ENCODE measurements at places on chromosomes 13 and 19.

- DNase-seq, result peak; percentile 95
These were observed at the start of gene SUPT5H for GRCh38 chr19:39445196-39446111. Gene SUPT5H, plus strand, starts transcription at chr19:39445582. Its CDS starts 309 bp downstream, at chr19:39445891.

DNA sequence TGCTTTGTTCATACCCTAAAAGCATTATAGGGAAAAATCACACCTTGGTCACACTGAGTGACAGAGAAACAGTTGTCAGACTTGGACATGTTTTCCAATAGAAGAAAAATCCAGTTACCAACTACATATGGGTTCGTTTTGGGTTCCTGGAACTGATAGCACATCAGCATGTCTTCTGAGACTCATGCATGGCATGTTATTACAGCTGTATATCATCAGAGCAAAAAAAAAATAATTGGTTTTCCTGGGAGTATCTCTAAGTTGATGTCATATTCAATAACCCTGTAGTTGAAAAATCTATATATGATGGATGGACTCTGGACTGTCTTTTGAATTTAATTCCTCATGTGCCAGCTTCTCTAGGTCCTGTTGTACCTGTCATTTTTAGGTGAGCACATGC lies 211.6 kb downstream of the DNAJC15 start:
- DNase-seq, result no peak

DNA sequence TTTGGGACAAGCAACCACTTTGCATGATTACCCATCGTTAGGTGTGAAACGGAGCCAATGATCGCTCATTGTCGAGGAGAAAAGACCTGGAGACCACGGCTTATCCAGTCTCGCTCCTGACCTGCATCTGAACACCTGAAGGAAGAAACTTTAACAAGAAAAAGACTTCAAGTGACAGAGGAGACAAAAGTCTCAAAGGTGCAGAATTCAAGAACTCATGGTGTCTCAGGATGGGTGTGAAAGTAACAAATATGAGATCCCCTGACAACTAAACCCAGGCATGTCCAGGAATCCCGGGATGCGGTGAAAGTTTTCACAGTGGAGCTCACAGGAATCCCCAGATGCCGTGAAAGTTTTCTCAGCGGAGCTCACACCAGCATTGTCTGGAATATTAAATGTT lies 6.3 kb upstream of the ATP11A start:
- DNase-seq, result no peak

DNA sequence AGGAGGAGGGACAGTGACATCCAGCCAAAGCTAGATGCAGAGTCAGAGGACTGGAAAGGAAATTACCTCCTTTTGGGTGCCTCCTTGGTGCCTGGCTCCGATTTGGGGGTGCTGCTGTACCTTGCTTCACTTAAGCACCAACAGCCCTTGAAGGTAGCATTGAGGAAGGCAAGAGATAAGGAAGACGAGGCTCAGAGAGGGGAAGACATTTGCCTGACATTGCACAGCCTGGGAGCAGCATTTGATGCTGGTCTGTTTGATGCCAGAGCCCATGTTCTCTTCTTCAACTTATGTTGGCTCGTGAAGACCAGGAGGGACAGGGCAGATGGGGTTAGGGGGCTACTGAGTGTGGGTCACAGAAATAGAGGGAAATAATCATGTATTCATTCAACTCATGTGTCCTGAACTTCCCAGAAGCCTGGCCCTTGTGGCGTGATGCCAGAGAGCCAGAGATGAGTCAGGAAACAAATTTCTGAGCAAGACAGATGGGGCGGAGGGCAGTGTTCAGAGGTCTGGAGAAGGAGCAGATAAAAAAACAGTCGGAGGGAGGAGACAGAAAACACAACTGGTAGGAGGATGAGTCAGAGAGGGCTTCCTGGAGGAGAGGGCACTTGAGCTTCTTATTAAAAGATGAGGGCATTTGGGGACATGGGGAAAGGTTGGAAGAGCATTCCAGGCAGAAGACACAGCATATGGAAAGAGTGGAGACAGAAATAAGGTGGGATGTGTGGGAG lies 3.0 kb upstream of the C19orf81 start:
- no peak for DNase-seq

DNA sequence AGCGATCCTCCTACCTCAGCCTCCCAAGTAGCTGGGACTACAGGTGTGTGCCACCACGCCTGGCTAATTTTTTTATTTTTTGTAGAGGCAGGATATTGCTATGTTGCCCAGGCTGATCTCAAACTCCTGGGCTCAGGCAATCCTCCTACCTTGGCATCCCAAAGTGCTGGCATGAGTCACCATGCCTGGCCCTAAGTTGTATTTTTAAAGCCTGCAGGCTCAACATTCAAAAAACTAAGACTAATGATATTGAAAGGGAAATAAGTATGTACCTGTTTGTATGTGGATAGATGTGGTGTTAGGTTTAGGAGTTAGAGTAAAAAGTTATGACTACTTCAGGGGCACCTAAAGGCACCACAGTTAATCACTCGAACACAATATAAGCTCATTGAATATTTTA lies 5.4 kb upstream of the IPO5 start:
- no peak for DNase-seq

GRCh38 chr19:18282788-18283141 lies 1.3 kb upstream of the JUND start:
- DNase-seq, result no peak

GRCh38 chr13:110070046-110070445 lies 236.9 kb downstream of the COL4A1 start:
- no peak for DNase-seq

DNA sequence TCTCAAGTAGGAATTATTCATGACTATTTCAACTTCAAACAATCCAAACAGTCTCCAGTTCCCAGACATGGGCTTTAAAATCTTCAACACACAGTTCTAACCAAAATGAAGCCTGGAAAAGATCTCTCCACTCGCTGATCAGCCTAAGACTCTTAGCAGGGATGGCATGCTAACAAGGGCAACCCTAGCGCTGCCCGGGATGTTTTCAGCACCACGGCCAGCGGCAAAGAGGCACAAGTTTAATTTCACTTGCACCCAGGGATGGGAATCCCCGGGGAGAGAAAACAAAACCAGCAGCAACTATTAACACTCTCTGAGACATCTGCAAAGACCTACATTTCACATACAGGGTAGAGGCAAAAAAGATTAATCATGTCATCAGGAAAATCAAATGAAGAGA lies 43.0 kb downstream of the CACNA1A start:
- DNase-seq, result no peak

DNA sequence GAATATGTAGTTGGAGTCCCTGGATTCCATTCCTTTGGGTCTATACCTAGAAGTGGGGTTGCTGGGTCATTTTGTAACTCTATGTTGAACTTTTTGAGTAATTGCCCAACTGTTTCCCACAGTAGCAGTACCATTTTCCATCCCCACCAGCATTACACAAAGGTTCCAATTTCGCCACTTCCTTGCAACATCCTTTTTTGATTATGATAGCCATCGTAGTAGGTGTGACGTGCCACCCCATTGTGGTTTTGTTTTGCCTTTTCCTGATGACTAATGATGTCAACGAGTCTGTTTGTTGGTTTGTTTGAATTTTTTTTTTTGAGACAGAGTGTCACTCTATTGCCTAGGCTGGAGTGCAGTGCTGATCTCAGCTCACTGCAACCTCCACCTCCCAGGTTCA lies 3.3 kb upstream of the PEX11G start:
- DNase-seq, result peak; percentile 4

GRCh38 chr13:77596777-77597176 lies 61.3 kb downstream of the SCEL start:
- DNase-seq, result no peak

- DNase-seq, result no peak
These were observed 1.2 kb downstream of the VASP start for GRCh38 chr19:45508417-45508860.

DNA sequence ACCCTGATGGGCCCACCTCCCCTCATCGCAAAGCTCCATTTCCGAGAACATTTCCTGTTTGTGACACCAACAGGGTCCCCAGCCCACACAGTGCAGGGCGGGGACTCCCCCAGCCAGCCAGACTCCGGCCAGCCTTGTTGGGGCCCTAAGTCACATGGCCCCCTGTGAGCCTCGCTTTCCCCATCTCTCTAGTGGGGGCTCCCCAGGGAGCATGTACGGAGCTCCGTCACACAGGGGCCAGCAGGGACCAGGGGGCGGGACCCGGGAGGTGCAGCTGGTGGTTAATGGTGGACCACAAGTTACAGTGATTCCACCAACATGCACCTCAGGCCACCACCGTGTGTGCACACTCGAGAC lies 1.7 kb downstream of the TBXA2R start:
- no peak for DNase-seq

DNA sequence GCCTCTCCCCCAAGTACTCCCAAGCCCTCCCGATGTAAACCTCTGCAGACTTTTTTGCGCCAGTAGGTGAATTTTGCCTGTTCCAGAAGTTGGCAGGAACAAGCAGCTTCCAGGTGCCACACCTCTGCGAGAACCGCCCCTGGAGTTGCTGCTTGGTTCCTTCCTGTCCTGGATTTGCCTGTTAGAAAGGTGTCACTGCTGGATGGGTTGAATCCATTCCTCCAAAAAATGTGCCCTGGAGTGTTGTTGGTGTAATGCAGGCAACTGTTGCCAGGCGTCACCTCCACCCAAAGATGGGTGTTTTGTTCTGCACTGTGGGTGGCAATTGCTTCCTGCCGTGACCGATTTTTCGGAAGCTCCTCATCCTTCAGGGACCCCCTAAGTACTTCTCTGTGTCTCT lies 5.7 kb downstream of the PGPEP1 start:
- no peak for DNase-seq

GRCh38 chr13:57644106-57644505 lies 12.6 kb downstream of the PCDH17 start:
- no peak for DNase-seq

DNA sequence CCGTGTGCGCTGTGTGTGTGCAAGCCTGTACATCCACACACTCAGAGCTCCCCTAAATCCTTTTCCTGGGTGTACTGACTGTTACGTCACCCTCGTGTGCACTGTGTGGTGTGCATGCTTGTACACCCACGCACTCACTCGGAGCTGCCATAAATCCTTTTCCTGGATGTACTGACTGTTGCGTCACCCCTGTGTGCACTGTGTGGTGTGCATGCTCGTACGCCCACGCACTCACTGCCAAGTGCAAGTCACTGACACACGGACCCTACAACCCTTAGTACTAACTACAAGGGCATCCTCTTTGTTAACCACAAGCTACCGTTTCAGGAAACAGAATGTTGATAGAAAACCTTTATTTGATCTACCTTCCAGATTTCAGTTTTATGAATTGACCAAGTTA lies 983.4 kb downstream of the EFNB2 start:
- peak; percentile 8 for DNase-seq

GRCh38 chr19:31392464-31392863 lies 43.2 kb upstream of the TSHZ3 start:
- no peak for DNase-seq

- DNase-seq, result no peak
These were observed at the start of gene ING1 for GRCh38 chr13:110713642-110713952. Gene ING1, plus strand, starts transcription at chr13:110713700. Its CDS starts 450 bp downstream, at chr13:110714150.

- no peak for DNase-seq
These were observed 15.7 kb upstream of the CCDC169 start for GRCh38 chr13:36313047-36313969.

Measured in Kasumi-1 (cell line).